ENCODE measurements at places on chromosomes 1 and 21. TPM values are rescaled to one million over a fixed set of nuclear protein-coding genes. Genes with fewer than 3 reads are reported as not detected.

Gene BRDT
- total RNA-seq: not detected

Gene PCNX2
- 2.8 TPM for total RNA-seq

DNA sequence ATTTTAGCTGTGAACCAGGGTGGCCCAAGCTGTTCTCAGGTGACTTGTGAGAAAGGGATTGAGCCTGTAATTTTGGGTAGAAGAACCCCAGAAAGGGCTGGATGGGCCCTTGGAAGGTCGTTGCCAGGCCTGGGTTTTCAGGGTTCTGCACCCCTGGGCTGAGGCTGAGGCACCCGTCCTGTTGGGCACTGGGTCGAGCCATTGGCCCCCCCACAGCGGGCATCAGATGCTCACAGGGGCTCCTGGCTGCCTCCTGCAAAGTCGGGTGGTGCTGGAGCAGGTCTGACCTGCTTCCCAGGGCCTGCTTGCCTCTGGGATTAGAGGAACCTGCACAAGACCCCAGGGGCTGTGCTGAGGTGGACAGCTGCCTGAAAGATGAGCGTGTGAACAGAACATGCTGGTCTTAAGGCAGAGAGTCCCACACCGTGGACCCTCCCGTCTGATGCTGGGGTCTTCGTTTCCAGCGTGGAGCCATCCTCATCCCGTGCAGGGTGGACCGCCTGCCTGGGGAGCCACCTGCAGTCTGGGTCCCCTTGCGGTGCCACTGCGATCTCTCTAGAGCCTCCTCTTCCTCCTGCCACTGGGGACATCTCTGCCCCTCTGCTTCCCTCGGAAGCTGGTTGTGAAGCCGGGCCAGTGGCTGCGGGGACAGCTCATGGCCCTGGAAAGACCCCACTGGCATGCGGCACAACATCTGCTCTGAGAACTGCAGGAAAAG is 1.7 kb upstream of the TRPM2 start:
- no peak for DNase-seq

- DNase-seq: no peak
These were observed 2.9 kb upstream of the FCMR start for GRCh38 chr1:206924592-206925105.

Gene SLC45A1
- total RNA-seq: 0.72 TPM

Gene FLG
- not detected for total RNA-seq

Gene SLFNL1
- 2.0 TPM for total RNA-seq

GRCh38 chr1:207937204-207937603 is 26.3 kb upstream of the CD34 start:
- no peak for DNase-seq

- no peak for DNase-seq
These were observed 12.5 kb downstream of the ZBTB21 start for GRCh38 chr21:41997657-41998056.

Gene FMN2
- total RNA-seq: 0.51 TPM

Gene CNKSR1
- total RNA-seq: 50.6 TPM
